Fibroblast of skin of scalp (primary cell): ENCODE measurements at places on chromosomes 1 and 21.

DNA sequence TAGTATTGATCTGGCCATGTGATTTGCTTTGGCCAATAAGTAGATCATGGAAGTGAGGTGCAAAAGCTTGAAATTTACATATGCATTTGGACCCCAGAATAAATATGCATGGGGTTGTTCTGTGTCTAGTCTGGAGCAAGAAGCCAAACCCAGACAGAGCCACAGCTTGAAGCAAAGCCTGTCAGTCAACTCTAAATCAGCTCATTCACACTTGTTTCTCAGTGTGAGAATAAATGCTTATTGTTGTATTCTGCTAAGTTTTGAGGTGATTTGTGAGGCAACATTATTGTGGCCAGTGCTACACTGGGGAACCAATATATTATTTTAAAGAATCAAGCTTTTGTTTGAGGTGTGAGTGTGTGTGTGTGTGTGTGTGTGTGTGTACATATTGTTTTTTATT lies 12.2 kb upstream of the PGLYRP3 start:
- DNase-seq, result no peak

DNA sequence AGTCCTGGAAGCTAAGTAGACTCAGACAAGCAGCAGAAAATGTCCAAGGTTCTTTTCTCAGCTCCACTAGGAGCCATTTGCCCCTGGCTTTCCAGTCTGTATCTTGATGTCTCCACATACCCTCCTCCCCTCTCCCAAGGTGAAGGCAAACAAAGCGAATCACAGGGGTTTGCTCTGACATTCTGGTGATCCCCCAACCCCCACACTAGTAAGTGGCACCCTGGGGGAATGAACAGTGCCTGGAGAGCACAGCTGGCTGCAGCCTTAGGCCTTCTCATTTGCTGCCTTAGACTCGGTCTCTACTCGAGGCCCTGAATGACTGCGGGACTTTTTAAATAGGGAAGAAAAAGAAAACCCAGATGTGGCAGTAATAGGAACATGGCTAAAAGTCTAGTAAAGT lies 15.3 kb downstream of the ERI3 start:
- no peak for DNase-seq

- DNase-seq, result peak; percentile 62
Measured at GRCh38 chr1:12448746-12449177, 169.2 kb downstream of the DHRS3 start.

DNA sequence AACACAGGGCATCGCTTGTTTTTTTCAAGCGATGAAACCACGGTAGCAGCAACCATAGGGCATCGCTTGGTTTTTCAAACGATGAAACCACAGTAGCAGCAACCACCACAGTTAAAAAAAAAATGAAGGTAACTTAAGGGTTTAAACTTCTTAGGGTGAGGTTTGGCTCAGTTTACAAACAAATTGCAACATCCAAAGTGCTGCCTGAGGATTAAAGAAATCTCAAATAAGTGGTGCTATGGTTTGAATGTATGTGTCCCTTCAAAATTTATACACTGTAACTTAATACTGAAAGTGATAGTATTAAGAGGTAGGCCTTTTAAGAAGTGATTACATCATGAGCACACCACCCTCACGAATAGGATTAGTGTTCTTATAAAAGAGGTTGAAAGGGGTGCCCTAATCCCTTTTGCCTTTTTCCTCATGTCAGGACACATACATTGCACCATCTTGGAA lies 6.4 kb upstream of the GBP5 start:
- no peak for DNase-seq

DNA sequence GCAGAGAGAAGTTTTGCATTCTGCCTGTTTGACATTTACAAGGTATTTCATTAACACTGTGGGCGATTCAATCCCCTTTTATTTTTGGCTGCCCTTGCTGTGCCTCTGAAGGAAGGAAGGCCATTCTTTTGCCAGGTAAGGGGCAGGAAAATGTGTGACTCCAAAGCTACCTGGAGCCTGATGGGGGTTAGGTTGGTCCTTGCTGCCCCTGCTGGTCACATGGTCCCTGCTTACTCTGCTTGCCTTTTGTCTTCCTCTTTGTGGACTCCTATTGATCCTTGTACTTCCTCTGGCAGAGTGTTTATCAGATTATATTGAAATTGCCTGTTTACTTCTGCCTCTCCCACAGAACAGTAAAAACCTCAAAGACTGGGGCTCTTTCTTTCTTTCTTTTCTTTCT lies 65.7 kb downstream of the ST6GALNAC3 start:
- no peak for DNase-seq

GRCh38 chr1:9352377-9353134 lies 59.9 kb downstream of the SPSB1 start:
- DNase-seq, result no peak

- DNase-seq, result no peak
Measured at GRCh38 chr1:206065547-206066145, 12.7 kb downstream of the RHEX start.

DNA sequence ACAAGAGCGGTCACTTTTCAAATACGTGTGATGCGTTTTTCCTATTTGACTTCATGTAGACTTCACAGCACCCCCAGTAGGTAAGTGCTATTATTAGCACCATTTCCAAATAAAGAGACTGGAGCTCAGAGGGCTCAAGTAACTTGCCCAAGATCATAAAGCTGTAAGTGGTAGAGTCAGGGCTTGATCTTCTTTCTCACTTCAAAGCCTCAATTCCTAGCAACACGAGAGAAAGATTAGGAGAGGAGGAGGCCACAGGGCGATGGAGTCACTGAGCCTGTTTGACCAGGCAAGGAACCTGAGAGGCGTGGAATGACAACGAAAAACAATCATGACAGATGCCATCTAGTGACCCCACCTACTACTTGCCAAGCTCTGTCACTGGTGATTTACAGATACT lies 181.0 kb downstream of the FOXD2 start:
- no peak for DNase-seq
